ENCODE measurements at places on chromosomes 3 and 15.

DNA sequence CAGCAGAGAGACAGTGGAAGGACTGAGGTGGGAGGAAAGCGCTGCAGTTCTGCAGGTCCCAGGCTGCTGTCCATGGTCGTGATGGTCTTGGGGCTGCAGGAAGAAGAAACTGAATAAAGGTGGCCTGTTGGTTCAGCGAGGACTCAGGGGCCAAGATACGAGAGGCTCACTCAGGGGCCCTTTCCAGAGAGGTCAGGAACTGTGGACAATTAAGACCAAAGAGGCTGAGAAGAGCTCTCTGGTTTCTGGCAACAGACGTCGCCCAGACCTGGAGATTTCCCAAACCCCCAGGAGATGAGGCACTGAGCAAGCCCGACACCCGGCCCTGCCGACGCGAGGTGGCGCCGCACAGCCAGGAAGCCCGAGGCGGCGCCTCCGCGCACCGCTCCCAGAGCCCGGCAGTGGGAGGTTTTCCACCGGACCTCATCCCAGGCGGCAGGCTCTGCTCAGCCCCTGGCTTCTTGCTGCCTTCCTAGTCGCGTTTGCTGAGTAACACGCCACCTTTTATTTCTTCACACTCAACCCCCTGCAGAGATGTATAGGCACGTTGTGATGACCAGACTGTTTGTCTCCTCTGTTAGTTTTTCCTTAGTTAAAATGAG, 56.4 kb upstream of the ARRDC4 start:
- peak; percentile 90 for DNase-seq

GRCh38 chr3:126961191-126961790, 21.6 kb upstream of the PLXNA1 start:
- DNase-seq = no peak

DNA sequence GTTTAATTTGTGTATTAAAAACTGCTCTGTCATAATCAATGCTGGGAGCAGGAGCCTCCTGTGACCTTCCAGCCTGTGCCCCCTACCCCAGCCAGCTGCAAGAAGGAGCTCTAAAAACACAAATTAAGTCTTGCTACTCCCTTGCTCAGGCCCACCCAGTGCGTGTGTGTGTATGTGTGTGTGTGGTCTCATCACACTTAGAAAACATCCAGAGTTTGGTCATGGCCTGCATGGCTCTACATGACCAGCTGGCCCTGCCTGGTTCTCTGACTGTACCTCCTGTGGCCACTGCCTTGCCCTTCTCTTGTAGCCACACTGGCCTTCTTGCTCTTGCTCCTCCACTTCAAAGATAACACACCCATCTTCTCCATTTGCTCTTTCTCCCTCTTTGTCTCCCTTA, 13.7 kb downstream of the P2RY14 start:
- DNase-seq = no peak

GRCh38 chr15:81303244-81304225, 20.4 kb downstream of the STARD5 start:
- DNase-seq = no peak

GRCh38 chr3:74332165-74332564, 282.3 kb downstream of the CNTN3 start:
- DNase-seq = no peak

DNA sequence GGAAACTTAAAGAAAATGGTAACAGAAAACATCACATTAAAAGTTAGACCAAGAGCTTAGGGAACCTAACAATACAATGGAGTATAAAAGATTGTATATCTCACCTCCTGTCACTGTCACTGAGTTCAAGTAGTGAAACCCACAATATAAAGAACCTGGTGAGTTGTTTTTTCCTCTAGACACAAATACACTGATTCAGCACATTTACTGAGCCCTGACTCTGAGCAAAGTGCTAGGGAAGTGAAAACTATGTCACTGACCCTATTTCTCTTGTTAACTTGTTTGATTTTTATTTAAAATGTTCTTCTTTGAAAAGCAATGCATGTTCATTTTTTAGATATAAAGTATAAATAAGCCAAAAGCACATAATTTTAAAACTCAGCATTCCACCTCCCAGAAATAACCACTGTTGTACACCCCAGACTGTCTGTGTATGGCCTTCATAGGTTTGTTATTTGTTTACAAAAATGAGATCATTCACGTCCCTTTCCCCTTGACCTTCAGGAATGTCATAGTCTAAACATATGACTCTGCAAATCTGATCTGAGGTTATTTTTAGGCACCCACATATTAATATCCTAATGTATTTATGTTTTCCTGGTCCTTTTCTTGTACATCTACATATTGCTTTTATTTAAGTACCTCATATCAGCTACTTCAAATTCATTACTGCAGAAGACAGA, 69.2 kb upstream of the CSTA start:
- no peak for DNase-seq

DNA sequence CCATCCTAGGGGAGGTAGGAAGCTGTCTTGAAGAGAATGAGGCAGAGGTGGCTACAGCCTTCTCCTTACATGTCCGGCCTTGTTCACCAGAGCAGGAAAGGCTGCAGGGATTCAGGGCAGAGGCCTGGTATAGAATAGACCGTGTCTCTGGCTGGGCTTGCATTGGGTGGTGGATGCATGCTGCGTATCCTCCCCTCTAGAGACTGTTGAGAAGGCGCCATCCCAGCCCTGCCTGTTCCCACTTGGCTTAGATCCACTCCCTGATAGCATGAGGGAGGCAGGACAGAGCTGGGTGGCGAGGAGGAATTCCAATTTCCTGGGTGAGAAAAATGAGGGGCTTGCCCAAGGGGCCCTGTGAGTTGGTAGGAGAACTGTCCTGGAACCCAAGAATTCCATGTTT, 57.5 kb downstream of the CORO2B start:
- DNase-seq = no peak

DNA sequence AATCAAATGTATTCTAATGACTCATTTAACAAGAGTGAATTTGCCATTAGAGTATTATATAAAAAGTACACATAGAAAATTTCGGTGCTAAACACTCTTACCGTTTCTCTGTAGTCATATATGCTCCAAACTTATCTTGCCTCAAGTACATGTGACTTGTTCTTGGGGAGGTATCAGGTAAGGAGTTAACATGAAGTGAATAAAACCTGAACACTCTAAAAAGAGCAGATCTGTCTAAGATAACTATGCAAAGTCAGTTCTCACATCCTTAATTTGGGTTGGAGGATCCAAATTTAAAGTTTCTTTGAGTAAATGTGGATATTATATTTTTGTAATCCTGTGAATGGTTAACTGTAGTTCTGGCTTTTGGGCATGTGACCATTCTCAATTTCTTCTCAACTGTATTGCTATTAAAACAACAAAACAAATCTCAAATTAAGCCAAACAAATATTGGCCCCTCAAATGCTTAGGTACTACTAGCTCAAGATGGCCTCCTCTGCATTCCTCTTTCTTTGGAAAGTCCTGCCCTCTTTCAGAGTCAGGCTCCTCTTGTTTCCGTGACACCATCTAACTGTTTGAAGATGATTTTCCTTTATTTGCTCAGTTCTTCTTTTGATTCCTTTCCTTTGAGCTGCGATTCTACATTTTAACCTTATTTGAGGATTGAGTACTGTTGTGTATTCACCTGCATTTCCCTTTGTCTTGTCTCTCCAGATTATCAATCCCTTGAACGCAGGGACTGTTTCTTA, 4.2 kb downstream of the EDEM1 start:
- no peak for DNase-seq

DNA sequence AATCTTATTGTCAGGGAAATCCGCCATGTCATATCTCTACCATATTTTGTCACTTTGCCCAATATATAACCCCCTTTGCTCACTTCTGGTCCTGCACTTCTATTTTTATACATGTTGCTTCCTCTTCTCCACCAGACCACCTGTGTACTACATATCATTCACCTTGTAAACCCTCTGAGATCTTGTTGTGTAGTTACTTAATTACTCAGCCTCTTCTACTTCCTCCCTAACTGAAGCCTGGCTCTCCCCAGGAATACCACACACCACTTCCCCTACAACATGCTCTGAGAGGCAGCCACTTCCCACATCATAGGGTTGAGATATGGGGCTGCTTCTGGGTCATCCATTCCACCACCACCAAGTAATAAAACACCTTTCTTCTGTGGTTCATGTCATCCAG, 10.0 kb downstream of the HEXA start:
- DNase-seq = no peak

- no peak for DNase-seq
These were observed 22.5 kb downstream of the CHST14 start for GRCh38 chr15:40493089-40493840.

DNA sequence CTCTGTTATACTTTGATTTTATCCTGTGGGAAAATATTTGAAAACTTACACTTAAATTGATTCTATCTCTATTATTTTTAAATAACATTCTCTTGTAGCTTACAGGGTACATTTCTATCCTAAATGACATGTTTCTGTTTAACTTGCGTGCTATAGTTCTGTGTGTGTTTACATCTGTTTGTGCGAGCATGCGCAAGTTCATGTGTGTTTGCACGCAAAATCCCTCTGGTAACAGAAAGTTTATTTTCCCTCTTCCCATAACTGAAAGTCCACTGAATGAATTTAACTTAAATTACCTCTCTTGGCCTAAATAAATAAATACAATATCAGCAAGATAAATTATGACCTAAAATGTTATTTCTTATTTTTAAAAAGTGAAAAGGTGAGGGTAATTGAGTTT, 117.3 kb upstream of the NEO1 start:
- no peak for DNase-seq

GRCh38 chr3:33749546-33750210, 31.6 kb upstream of the CLASP2 start:
- no peak for DNase-seq

GRCh38 chr3:133962849-133963248, 66.9 kb downstream of the SLCO2A1 start:
- no peak for DNase-seq

DNA sequence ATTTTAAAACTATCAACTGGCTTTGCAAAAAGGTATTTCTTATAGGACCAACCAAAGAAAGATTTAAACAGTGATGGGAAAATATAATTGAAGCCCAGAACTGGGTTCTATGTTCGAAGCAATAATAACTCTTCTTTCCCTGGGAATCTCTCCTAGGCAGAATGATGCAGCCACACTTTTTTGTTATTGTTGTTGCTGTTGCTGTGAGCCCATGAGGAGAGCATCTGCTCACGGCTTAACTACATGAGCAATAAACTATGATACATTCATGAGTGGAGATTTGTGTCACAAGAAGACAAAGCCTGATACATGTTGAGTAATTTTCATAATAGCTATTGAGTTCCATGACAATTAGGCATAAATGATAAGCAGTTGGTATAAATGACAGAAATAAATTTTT, 80.5 kb downstream of the CRTC3 start:
- DNase-seq = no peak

DNA sequence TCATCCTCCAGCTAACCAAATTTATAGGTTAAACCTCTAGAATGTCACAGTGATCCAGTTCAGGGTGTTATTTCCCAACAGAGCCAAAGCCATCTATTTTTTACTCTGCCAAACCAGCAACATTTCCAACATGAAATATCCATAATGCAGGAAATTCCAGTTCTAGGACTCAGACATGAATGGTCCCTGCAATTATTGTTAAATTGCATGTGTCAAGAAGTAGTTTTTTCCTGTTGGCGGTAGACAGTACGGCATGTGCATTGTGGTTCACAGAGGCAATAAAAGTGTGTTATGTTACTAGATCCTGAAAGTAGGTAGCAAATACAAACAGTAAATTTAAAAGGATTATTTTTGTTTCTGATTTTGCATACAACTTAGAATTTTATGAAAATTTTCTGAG, 215.7 kb upstream of the THBS1 start:
- no peak for DNase-seq

GRCh38 chr3:34001022-34001421, 202.6 kb downstream of the PDCD6IP start:
- DNase-seq = no peak

GRCh38 chr3:172751175-172751704, 714 bp downstream of the ECT2 start:
- DNase-seq = peak; percentile 20

GRCh38 chr3:66938338-66938963, 59.7 kb upstream of the KBTBD8 start:
- DNase-seq = peak; percentile 56

GRCh38 chr3:111669926-111670630, 74.9 kb upstream of the ZBED2 start:
- no peak for DNase-seq

DNA sequence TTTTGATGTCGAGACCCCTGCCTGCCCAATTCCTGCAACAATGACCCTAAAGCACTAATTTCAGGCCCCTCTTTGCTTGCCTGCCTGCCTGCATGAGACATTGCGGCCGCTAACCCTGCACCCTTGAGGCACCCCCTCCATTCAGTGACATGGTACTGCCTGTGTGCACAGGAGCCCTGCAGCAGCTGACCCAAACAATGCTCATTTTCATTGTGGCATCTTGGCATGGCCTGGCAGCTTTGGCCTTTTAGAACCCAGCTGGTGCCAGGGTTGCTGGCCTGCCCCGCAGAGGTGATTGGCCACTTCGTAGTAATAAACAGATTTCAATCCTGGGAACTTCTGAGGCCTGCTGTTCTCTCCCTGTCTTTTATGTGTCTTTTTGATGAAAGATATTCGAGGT, 33.8 kb downstream of the SLCO3A1 start:
- no peak for DNase-seq

DNA sequence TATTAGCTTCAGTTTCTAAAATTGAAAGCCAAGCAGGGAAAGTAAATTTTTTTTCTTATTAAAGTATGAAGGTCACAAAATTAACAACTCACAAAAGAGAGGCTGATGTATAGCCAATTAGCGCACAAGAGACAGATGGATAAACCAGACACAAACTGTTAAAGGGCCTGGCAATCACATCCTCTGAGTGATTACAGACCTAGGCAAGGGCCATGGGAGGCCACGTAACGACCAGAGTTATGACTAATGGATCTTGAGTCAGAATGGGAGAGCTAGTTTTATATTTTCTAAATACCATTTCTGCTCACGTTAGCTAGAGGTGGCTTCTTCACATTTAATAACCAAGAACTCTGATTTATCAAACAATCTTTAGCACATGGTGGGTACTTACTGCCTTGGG, 17.8 kb upstream of the SCAMP5 start:
- no peak for DNase-seq

DNA sequence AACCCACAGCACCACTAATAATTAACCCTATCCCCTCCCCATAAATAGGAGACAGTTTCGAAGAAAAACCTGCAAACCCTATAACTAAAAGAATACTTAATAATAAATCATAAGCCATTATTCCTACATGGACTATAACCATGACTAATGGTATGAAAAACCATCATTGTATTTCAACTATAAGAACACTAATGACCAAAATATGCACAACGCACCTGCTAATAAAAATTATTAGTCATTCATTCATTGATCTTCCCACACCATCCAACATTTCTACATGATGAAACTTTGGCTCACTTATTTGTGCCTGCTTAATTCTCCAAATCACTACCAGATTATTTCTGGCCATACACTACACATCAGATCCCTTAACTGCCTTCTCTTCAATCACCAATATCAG, 16.6 kb downstream of the AQP9 start:
- DNase-seq = no peak

- DNase-seq = no peak
These were observed 202.2 kb upstream of the BHLHE40 start for GRCh38 chr3:4776980-4777581.

DNA sequence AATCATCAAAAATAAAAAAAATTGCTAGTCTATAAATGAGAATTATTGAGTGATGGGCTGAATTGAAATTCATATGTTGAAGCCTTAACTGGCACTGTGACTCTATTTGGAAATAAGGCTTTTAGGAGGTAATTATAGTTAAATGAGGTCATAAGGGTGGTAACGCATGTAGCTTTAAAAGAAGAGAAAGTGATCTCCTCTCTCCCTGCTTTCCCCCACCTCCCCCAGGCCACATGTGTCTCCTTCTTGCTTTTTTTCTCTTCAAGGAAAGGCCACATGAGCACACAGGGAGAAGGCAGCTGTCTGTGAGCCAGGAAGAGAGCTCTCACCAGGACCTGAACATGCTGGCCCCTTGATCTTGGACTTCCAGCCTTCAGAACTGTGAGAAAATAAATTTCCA, 48.2 kb upstream of the ARPP19 start:
- DNase-seq = no peak

All from HEK293T (cell line).